SK-N-SH (cell line): ENCODE measurements at places on chromosomes 13 and 19. TPM values are rescaled to one million over a fixed set of nuclear protein-coding genes. Genes with fewer than 3 reads are reported as not detected.

DNA sequence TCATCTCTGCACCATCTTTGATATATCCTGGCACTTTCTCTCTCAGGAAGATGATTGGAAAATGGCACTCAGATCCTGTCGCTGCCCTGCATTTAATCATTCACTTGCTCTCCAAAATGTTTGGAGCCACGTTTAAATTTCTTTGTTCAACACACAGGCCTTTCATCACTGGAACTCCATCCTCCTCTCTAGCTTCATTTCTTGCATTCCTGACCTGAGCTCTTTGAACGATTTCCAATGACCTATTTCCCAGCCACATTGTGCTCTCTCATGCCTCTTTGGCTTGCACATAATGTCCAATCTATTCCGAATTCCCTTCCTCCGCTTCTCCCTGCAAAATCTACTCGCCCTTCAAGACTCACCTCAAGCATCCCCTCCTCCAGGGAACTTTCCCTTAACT lies 287.4 kb upstream of the NBEA start:
- DNase-seq = no peak
- no peaks in the 10 kb centered on the region for H3K27me3 ChIP-seq
- H3K27ac ChIP-seq = no peak overlapping the region
- H3K4me1 ChIP-seq = no peaks in the 10 kb centered on the region

- H3K4me3 ChIP-seq = no peak overlapping the region
- no peaks in the 10 kb centered on the region for H3K36me3 ChIP-seq
- no peaks in the 10 kb centered on the region for H3K27me3 ChIP-seq
- H3K27ac ChIP-seq = no peak overlapping the region
Observed at GRCh38 chr13:47594833-47595232, 406.2 kb downstream of the SUCLA2 start.

DNA sequence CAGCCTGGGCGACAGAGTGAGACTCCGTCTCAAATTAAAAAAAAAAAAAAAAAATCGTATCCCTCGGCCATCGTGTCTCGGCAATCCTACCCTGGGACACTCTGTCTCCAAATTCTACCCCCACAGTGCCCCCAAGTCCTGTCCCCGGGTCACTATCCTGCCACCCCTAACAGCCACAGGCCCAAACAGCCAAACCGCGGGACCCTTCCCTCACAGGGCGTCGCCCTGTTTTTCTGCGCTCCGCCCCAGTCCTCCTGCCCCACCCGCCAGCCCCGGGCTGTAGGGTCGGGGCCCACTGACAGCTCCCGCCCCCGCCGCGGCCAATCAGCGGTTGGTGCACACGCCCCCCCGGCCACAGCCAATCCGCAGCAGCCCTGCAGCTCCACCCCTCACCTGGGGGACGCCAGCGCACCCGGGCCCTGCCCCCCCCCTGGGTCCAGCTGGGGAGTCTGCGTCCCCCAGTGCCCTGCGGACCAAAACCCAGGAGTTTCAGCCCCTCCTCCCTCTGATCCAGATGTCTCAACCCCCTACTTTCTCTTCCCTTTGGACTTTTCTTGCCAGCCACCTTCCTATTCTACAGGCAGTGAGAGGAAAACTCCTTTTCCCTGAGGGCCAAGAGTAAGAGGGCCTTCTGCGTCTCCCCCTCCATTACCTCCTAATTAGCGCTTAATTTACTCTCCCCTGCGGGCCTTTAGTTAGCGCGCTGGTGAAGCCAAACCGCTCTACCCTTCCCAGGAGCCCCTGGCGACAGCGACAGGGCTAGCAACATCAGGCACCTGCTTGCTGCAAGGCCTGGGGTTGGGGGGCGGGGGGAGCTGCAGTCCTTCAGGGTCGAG lies 1.5 kb upstream of the BCAT2 start:
- no peaks in the 10 kb centered on the region for H3K27me3 ChIP-seq
- H3K4me3 ChIP-seq = peak overlapping the region; percentile 59
- H3K27ac ChIP-seq = peak overlapping the region; percentile 53
- H3K4me1 ChIP-seq = no peaks in the 10 kb centered on the region; the same call in 1 of the 2 replicates

GRCh38 chr13:45943965-45944364 lies 92.4 kb upstream of the SIAH3 start:
- H3K4me3 ChIP-seq = no peak overlapping the region
- no peaks in the 10 kb centered on the region for H3K27me3 ChIP-seq
- no peak overlapping the region for H3K27ac ChIP-seq
- no peaks in the 10 kb centered on the region for H3K36me3 ChIP-seq
- no peak for DNase-seq
- no peaks in the 10 kb centered on the region for H3K4me1 ChIP-seq

Gene LIN7B
- polyA plus RNA-seq = 20.8 and 21.1 TPM in 2 replicates

Gene SIAH3
- polyA plus RNA-seq = 0.08 TPM in 2 replicates

- H3K4me3 ChIP-seq = peak overlapping the region; percentile 77
- no peaks in the 10 kb centered on the region; the same call in 1 of the 2 replicates for H3K4me1 ChIP-seq
- DNase-seq = no peak
- H3K27ac ChIP-seq = peak overlapping the region; percentile 89
- H3K27me3 ChIP-seq = peaks cover 19% of the 10 kb centered on the region; the same call in 1 of the 2 replicates
- H3K36me3 ChIP-seq = peaks cover 24% of the 10 kb centered on the region
Observed at GRCh38 chr19:45862271-45862563, 730 bp downstream of the SYMPK start.
